Activated CD8-positive, alpha-beta T cell treated with anti-CD3 and anti-CD28 coated beads, Interleukin-2, amount 10 ng/mL, durations not matched to agents 7 days and 5 days (primary cell): ENCODE measurements at places on chromosomes 4 and X. TPM values are rescaled to one million over a fixed set of nuclear protein-coding genes. Genes with fewer than 3 reads are reported as not detected.

GRCh38 chrX:154488336-154489075, 1.9 kb downstream of the SLC10A3 start:
- peak overlapping the region; percentile 85 for H3K4me3 ChIP-seq
- peaks cover 22% of the 10 kb centered on the region for H3K36me3 ChIP-seq
- H3K27ac ChIP-seq = no peak overlapping the region
- H3K27me3 ChIP-seq = no peaks in the 10 kb centered on the region

- no peak overlapping the region for H3K27ac ChIP-seq
- peaks cover 17% of the 10 kb centered on the region for H3K27me3 ChIP-seq
- peaks cover 16% of the 10 kb centered on the region for H3K4me1 ChIP-seq
- no peak overlapping the region for H3K4me3 ChIP-seq
Observed at GRCh38 chrX:1215123-1215823, 2.8 kb upstream of the CRLF2 start.

GRCh38 chr4:177596035-177596434, 153.8 kb upstream of the AGA start:
- DNase-seq = peak; percentile 46
- no peak overlapping the region for H3K4me3 ChIP-seq
- H3K4me1 ChIP-seq = peaks cover 7% of the 10 kb centered on the region
- no peaks in the 10 kb centered on the region for H3K36me3 ChIP-seq

GRCh38 chr4:38490753-38491446, 173.1 kb upstream of the KLF3 start:
- DNase-seq = no peak
- H3K36me3 ChIP-seq = no peaks in the 10 kb centered on the region
- no peak overlapping the region for H3K27ac ChIP-seq
- no peak overlapping the region for H3K4me3 ChIP-seq
- peaks cover 34% of the 10 kb centered on the region for H3K4me1 ChIP-seq

GRCh38 chrX:65941775-65942174, 98.1 kb downstream of the VSIG4 start:
- no peak overlapping the region for H3K27ac ChIP-seq
- H3K4me1 ChIP-seq = peaks cover 4% of the 10 kb centered on the region
- H3K27me3 ChIP-seq = no peaks in the 10 kb centered on the region
- no peak for DNase-seq
- H3K4me3 ChIP-seq = no peak overlapping the region

DNA sequence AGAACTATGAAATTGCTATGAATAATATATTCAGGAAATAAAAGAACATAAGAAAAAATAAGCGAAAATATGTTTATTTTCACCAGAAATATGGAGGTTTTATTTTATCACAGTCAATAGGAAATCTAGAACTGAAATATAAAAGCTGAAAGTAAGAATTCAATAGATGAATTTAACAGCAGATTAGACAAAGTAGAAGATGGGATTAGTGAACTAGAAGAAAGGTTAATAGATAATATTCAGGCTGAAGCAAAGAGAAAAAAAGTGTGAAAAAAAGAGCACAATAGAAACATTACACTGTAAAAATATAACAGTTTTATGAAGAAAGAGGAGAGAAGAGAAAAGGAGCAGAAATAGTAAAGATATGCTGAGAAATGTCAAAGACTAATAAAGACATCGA, 1152.1 kb downstream of the FAT4 start:
- no peak overlapping the region for H3K27ac ChIP-seq
- no peaks in the 10 kb centered on the region for H3K36me3 ChIP-seq
- no peaks in the 10 kb centered on the region for H3K4me1 ChIP-seq
- H3K4me3 ChIP-seq = no peak overlapping the region
- no peaks in the 10 kb centered on the region for H3K27me3 ChIP-seq

- H3K27ac ChIP-seq = no peak overlapping the region
- H3K4me1 ChIP-seq = no peaks in the 10 kb centered on the region
- H3K27me3 ChIP-seq = peaks cover 2% of the 10 kb centered on the region
- peaks cover 2% of the 10 kb centered on the region for H3K36me3 ChIP-seq
Observed at GRCh38 chr4:118389721-118390120, 36.9 kb upstream of the PRSS12 start.

- H3K4me1 ChIP-seq = no peaks in the 10 kb centered on the region
- no peak overlapping the region for H3K4me3 ChIP-seq
- no peak for DNase-seq
- H3K27ac ChIP-seq = no peak overlapping the region
- no peaks in the 10 kb centered on the region for H3K36me3 ChIP-seq
Observed at GRCh38 chr4:109233570-109233969, 68.9 kb downstream of the COL25A1 start.

- H3K4me3 ChIP-seq = no peak overlapping the region
- DNase-seq = no peak
- no peak overlapping the region for H3K27ac ChIP-seq
- no peaks in the 10 kb centered on the region for H3K36me3 ChIP-seq
- no peaks in the 10 kb centered on the region for H3K4me1 ChIP-seq
Observed at GRCh38 chr4:137627739-137628460, 95.6 kb upstream of the PCDH18 start.

GRCh38 chr4:81237791-81238190, 22.8 kb upstream of the PRKG2 start:
- H3K4me1 ChIP-seq = no peaks in the 10 kb centered on the region
- DNase-seq = no peak
- no peak overlapping the region for H3K4me3 ChIP-seq
- no peaks in the 10 kb centered on the region for H3K36me3 ChIP-seq
- no peaks in the 10 kb centered on the region for H3K27me3 ChIP-seq

DNA sequence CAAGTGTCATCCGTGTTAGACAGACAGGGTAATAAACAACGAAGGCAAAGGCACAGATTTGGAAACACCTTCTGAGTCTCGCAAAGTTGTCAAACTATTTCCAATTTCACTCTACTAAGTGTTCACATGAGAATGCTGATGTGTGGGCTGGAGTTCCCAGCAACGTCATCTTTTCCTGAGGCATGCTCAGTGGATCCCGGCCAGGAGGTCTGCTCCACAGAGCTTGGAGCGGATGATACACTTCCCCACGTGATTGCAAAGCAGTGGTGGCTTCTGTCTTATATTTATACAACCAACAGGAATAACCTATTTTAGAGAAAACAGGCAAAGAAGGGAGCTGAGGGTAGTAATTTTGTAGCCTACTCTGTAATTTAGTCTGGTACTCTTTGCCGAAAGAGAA, 40.1 kb upstream of the PDK3 start:
- DNase-seq = no peak
- no peak overlapping the region for H3K4me3 ChIP-seq
- no peak overlapping the region for H3K27ac ChIP-seq
- H3K4me1 ChIP-seq = peaks cover 8% of the 10 kb centered on the region

DNA sequence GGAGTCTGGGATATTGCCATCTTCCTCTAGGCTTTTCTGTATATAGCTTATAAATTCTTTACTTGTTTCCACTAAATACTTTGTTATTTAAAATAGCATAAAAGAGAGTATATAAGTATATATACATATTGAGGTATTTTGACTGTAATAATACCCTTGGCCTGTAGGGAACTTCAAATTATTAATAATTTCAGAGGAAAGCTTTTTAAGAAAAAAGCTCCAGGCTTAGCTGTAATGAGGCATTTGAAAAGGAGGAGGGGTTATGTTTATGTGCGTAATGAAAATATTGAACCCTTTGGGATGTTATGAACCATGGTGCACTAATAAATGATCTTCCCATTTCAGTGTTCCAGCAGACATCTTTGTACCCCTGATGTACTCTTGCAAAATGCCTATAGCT, 578.1 kb downstream of the RPA4 start:
- H3K27ac ChIP-seq = no peak overlapping the region
- H3K27me3 ChIP-seq = no peaks in the 10 kb centered on the region
- H3K4me1 ChIP-seq = no peaks in the 10 kb centered on the region
- H3K4me3 ChIP-seq = no peak overlapping the region
- no peaks in the 10 kb centered on the region for H3K36me3 ChIP-seq

ZCCHC12 gene
- total RNA-seq = not detected

SPOCK3 gene
- not detected for total RNA-seq

RHOH gene
- 159 TPM for total RNA-seq

PNCK gene
- total RNA-seq = 0.58 TPM

TMSB15C gene
- total RNA-seq = 4.8 TPM

ARR3 gene
- total RNA-seq = not detected
